ENCODE measurements at places on chromosomes 2 and 18. TPM values are rescaled to one million over a fixed set of nuclear protein-coding genes. Genes with fewer than 3 reads are reported as not detected.
A peak's percentile ranks its signal among the peaks of the same experiment; 100 is the strongest.

CD207 gene
- 0.38 TPM for total RNA-seq

GRCh38 chr2:108617617-108618016, 83.3 kb downstream of the LIMS1 start:
- peaks cover 38% of the 10 kb centered on the region for H3K4me1 ChIP-seq
- no peaks in the 10 kb centered on the region for H3K36me3 ChIP-seq
- H3K27me3 ChIP-seq: no peaks in the 10 kb centered on the region
- DNase-seq: no peak
- H3K27ac ChIP-seq: peak overlapping the region; percentile 84
- H3K4me3 ChIP-seq: no peak overlapping the region

DNA sequence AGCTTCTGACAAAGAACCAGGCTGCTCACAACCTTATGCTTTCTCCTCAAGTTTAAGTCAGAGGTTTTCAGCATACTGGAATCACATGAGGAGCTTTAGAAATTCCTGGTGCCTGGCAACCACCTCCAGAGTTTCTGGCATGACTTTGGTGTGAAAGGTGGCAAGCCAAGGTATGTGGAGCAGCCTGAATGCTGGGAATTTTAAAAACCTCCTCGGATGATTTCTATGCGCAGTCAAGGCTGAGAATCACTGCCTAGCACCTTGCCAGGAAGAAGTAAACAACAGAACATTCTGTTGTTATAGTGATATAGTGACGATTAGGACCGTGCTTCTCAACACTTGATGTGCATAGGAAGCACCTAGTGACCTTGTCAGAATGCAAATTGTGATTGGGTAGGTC, 11.7 kb downstream of the CCBE1 start:
- no peak overlapping the region for H3K27ac ChIP-seq
- H3K4me1 ChIP-seq: no peaks in the 10 kb centered on the region
- no peak overlapping the region for H3K4me3 ChIP-seq
- DNase-seq: no peak
- no peaks in the 10 kb centered on the region for H3K36me3 ChIP-seq
- H3K27me3 ChIP-seq: no peaks in the 10 kb centered on the region

DNA sequence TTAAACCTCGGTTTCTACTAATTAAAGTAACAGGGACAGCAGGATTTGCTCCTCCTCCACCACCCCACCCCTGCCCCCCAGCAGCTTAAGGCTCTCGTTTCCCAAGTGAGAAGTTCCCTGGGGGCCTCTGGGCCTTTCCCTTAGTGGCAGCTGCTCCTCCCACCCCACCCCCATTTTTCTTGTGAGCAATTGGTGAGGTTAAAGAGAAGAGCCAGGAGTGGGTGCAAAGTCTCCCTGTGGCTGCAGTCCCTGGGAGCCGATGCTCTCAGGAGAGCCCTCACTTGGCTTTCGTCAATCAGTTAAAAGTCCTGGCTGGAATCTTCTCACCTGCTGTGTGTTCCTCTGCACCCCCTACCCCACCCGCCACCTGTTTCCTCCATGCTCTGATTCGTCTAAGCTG, 48.7 kb upstream of the AGAP1 start:
- no peaks in the 10 kb centered on the region for H3K27me3 ChIP-seq
- H3K4me3 ChIP-seq: no peak overlapping the region
- H3K4me1 ChIP-seq: no peaks in the 10 kb centered on the region
- no peaks in the 10 kb centered on the region for H3K36me3 ChIP-seq
- no peak for DNase-seq

GRCh38 chr2:56473524-56473923, 289.7 kb downstream of the CCDC85A start:
- no peak overlapping the region for H3K4me3 ChIP-seq
- DNase-seq: no peak
- H3K27ac ChIP-seq: no peak overlapping the region
- H3K4me1 ChIP-seq: peaks cover 12% of the 10 kb centered on the region
- H3K36me3 ChIP-seq: no peaks in the 10 kb centered on the region

DNA sequence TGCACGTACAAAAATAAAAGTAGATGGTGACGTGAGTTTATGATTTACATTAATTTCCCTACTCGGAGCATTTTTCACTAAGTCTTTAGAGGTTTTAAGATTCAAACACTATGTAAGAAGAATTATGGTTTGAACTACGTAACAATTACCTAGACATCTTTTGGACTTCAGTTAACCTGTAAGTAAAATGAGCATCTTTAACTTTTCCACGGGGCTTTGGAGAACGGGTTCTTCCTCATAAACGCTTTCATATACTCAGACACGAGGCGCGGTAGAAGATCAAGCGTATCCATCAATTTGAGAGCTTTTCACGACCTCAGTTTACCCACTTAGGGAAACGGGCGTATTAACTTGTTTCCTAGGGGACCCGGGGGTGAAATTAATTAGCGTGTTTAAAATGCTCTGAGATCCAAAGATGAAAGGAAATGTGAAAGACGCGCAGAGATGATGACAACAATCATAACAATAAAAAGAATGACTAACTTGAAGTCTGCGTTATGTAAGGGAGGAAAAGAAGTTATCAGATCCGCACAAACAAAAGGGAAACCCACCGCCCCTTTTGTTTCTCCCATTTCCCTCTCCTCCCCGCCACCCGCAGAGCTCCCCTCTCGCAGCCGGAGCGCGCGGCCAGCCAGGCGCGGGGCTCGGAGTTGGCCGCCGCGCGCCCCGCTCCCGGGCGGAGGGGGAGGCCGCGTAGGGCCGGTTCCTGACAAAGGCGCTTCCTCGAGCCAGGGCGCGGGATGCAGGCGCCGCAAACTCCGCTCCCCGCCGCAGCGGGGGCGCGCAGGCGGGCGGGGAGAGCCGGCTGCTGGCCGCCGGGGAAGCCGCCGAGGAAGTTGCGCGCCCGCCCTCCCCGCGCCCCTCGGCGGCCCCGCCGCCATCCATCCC, 807 bp downstream of the PELI1 start:
- no peaks in the 10 kb centered on the region for H3K36me3 ChIP-seq
- peak; percentile 16 for DNase-seq
- H3K27me3 ChIP-seq: no peaks in the 10 kb centered on the region
- no peaks in the 10 kb centered on the region for H3K4me1 ChIP-seq
- H3K4me3 ChIP-seq: peak overlapping the region; percentile 89
- peak overlapping the region; percentile 98 for H3K27ac ChIP-seq

- no peak overlapping the region for H3K27ac ChIP-seq
- H3K27me3 ChIP-seq: no peaks in the 10 kb centered on the region
- no peaks in the 10 kb centered on the region for H3K36me3 ChIP-seq
- H3K4me1 ChIP-seq: no peaks in the 10 kb centered on the region
- no peak overlapping the region for H3K4me3 ChIP-seq
Measured at GRCh38 chr18:14097761-14098160, 34.5 kb downstream of the ZNF519 start.
